ENCODE measurements at places on chromosomes 7 and 10. TPM values are rescaled to one million over a fixed set of nuclear protein-coding genes. Genes with fewer than 3 reads are reported as not detected.

CFAP70 gene
- 2.9 TPM for total RNA-seq

MEOX2 gene
- 48.3 TPM for total RNA-seq

GRCh38 chr7:98135984-98136383, 29.3 kb downstream of the LMTK2 start:
- DNase-seq, result no peak

RPS24 gene
- 2,373 TPM for total RNA-seq

DNA sequence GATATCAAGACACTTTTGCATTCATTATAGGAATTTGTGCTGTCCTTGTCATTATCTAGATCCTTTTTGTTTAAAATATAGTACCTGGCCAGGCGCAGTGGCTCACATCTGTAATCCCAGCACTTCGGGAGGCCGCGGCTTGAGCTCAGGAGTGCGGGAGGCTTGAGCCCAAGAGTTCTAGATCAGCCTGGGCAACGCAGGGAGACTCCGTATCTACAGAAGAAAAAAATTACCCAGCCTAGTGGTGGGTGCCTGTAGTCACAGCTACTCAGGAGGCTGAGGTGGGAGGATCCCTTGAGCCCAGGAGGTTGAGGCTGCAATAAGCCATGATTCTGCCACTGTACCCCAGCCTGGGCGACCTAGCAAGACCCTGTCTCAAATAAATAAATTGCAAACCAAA, 621 bp upstream of the MORN4 start:
- no peak for DNase-seq

CYP2E1 gene
- total RNA-seq, result 2.3 TPM

GRCh38 chr10:49280001-49280408, 19.0 kb upstream of the C10orf71 start:
- DNase-seq, result no peak

VWDE gene
- total RNA-seq, result 0.25 TPM

SFRP4 gene
- 3.5 TPM for total RNA-seq

ZNF727 gene
- total RNA-seq, result 1.1 TPM

CDHR3 gene
- 9.8 TPM for total RNA-seq

FAM13C gene
- total RNA-seq, result 7.5 TPM

GPC2 gene
- total RNA-seq, result 0.48 TPM

ASB15 gene
- total RNA-seq, result not detected

DNA sequence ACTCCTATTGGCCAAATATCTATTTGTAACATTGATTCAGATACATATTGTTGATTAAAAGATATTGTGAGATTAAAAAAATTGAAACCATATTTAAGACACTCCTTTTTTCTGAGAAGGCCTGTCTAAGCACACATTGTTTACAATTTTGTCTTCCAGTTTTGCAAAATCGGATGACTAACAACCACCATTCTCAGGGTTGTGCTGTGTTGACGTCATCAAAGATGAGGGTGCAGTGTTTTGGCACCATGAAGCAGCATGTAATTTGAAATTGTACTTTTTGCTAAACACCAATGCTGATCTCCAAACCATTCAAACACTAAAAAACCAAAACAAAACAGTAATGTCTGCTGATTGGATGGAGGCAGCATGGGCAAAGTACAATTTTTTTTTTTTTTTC, 7.4 kb downstream of the CREB5 start:
- no peak for DNase-seq

DNA sequence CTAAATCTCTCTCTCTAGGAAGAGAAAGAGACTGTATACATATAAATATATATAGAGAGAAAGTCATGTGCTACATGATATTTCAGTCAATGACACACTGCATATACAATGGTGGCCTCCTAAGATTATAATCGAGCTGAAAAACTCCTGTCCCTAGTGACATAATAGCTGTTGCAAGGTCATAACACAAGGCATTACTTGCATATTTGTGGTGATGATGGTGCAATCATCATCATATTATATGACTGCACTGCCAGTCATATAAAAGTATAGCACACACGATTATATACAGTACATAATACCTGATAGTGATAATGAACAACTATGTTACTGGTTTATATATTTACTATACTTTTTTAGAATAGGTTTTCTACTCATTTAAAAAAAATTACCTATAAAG, 316.7 kb downstream of the FGFR2 start:
- no peak for DNase-seq

DNA sequence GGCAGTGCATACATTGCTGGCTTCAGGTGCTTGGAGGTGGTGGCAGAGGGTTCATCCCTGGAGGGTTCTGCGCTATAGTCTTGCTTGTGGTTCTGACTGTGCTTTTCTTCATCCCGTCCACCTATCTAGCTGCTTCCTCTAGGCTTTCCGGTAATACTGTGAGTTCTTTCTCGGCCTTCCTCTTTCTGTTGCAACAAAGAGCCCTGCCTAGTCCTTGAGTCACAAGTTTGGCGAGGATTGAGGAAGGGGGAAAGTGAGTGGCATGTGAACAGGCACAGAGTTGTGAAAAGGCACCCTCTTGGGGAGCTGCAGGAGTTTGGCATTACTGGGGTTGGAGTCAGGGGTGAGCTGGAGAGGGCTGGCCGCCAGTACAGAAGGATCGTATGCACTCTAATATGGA, 123.0 kb downstream of the SH2D4B start:
- DNase-seq, result no peak

- DNase-seq, result peak; percentile 56
Observed at GRCh38 chr10:125060826-125061556, 99.4 kb downstream of the CTBP2 start.

- DNase-seq, result no peak
Observed at GRCh38 chr7:20894806-20895205, 108.1 kb upstream of the SP8 start.

SLC16A9 gene
- 0.60 TPM for total RNA-seq

DNA sequence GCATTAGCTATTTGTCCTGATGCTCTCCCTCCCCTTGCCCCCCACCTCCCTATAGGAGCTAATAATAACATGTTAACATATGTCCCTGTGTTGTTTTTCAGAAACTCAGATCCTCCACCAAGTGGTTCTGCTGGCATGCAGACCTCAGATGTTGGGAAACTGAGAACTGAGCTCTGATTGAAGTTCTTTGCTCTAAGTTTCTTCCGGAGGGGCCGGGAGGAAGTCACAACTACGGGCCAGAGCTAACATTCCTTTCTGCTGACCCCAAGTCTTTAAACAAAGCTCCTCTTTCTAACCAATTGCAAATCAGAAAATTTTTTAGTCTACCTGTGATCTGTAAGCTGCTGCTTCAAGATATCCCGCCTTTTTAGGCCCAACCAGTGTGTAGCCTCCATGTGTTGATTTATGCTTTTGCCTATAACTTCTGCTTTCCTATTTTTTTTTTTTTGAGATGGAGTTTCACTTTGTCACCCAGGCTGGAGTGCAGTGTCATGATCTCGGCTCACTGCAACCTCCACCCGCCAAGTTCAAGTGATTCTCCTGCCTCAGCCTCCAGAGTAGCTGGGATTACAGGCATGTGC, 66.6 kb downstream of the LYZL1 start:
- no peak for DNase-seq

DNA sequence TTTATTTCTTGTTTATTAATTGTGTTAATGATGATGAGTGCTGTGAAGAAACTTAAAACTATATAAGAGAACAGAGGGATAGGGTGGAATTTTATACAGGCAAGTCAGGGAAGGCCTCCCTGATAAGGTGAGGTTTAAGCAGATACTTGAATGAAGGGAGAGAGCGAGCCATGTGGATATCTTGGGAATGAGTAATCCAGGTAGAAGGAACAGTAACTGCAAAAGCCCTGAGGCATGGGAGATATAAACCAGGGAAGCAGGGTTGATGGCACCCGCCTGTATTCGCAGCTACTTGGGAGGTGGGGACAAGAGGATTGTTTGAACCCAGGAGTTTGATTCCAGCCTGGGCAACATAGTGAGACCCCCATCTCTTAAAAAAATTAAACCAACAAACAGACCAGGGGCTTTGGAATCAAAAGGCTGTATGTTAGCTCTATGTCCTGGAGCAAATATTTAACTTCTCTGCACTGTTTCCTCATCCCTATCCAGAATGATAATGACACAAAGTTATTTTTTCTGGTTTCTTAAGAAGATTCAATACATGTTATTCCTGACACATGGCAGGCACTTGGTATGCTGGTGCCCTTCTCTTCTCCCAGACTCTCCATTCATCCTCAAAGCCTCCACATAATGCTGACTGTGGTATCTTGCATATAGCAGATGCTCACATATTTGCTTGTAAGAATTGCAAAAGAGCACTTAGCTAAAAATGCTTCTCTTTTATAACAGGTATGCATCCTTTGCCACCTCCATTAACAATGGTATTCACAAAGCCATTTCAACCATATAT, 169.3 kb downstream of the CHN2 start:
- DNase-seq, result no peak

- no peak for DNase-seq
Observed at GRCh38 chr10:72277996-72278667, 4.4 kb downstream of the DDIT4 start.

- DNase-seq, result no peak
Observed at GRCh38 chr10:69709366-69709941, 79.4 kb downstream of the FAM241B start.

- DNase-seq, result no peak
Observed at GRCh38 chr7:145252031-145252430, 416.2 kb upstream of the TPK1 start.

DNA sequence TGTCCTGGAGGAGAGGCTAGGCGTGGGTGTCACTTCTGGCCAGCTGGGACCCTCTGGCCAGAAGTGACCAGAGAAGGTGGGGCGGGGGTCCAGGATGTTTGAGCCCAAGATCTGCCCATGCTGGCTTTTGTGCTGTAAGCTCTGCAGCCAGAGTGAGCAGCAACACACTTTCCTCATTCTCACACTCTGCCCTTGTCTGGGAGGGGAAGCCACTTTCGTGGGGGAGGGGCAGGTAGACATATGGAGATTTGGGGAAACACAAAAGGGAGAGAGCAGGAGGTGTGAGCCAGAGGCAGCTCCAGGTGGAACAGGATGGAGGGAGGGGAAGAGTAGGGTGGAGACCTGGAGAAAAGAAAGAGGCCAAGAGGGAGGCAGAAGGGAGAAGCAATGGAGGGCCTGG, 31.5 kb upstream of the ADCYAP1R1 start:
- DNase-seq, result no peak

- DNase-seq, result no peak
Observed at GRCh38 chr7:12982178-12982577, 294.7 kb downstream of the ARL4A start.

GRCh38 chr10:21399392-21400035, 126.0 kb downstream of the SKIDA1 start:
- DNase-seq, result no peak

GRCh38 chr7:132138817-132139216, 437.5 kb downstream of the PLXNA4 start:
- no peak for DNase-seq

Data from omental fat pad (tissue), 4 donors.